ENCODE measurements at places on chromosomes 2 and 18. TPM values are rescaled to one million over a fixed set of nuclear protein-coding genes. Genes with fewer than 3 reads are reported as not detected.

DNA sequence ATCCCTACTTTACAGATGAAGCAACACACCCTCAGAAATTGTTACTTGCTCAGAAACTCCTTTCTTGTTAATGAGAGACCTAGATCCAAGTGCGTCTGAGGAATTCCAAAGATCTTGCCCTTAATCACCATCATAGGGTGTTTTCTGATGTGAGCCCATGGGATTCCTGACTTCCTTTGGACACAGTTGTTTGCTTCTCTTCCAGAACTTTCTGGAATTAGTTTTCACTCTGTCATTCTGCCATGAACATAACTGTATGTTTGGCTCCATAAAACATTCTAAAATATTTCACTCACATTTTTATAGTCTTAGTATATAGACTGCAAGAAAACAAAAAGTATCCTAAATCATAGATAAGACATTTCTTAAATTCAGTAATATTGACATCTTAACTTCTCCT is 593.9 kb upstream of the SOX11 start:
- no peak for DNase-seq

Gene LIMS4
- total RNA-seq = not detected

- DNase-seq = no peak
Measured at GRCh38 chr2:45532181-45532580, 78.9 kb downstream of the SRBD1 start.

Gene GKN1
- total RNA-seq = not detected

- no peak for DNase-seq
Measured at GRCh38 chr2:46615555-46615954, 136.2 kb downstream of the TMEM247 start.

Gene RGPD4
- total RNA-seq = not detected

Gene NOL4
- total RNA-seq = 0.23 TPM

DNA sequence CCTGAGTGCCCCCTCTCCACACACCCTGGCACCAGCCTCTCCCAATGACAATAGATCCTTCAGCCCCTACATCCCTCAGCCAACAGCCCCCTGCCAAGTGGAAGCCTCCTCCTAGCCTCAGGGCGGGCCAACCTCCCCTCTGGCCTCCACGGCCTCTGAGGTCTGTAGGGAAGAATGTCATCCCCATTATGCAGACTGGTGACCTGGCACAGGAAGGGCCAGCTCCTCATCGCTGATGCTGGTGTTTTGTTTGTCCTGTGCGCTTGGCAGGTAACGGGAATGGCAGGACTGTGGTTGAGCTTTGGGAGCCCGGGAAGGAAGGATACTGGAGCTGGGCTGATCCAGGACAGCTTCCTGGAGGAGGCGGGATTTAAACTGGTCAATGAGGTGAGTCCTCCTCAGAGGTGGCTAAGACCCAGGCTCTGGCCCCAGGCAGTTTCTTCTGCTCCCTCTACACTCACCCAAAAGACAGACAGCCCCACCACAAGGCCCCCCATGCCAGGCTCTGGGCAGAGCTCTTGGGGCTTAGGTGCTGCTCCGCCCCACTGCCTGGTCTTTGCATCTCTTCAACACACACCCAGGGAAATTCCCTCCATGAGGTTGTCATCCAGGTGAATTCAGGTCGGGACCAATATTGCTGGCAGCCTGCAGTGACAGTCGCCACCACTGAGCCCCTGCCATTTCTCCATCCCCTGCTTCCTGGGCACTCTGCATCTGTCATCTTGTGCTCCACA is 75.2 kb upstream of the SMAD7 start:
- DNase-seq = no peak

DNA sequence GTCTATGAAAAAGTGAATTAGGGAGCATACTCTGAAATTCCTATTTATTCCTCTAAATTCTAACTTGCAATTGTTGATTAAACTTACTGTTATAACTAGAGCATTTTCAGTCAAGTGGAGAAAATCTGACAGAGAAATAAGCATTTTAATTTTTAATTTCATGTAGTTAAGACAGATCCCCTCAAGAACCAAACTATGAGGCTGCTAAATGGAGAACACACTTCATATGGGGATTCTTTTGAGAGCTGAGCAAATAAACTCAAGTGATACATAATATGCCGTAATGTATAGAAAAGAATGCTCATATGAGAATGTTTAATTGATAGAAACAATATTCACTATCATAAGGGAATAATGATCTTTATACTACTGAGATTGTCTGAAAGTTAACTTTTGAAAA is 340.8 kb downstream of the ERBB4 start:
- no peak for DNase-seq

DNA sequence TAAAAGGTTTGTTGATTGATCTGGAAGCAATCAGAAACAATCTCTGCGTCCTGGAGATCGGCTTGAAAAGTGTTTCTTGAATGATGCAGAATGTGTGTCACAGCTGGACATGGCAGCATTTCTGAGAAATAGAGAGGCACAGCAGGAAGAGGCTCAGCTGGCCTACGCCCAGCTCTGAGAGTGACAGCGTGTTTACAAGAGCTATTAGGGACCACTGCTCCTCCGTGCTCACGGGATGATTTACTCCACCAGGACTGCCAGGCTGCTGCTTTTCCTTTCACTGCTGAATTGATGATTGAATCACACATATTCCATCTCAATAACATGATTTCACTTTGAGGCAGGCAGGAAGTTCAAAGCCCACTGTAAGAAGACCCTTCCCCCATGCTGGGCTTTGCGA is 62.8 kb downstream of the GALNT14 start:
- no peak for DNase-seq

- no peak for DNase-seq
Measured at GRCh38 chr2:25198209-25198525, 29.8 kb upstream of the POMC start.

Gene TRAK2
- total RNA-seq = 14.3 TPM

Gene DNAJC5G
- total RNA-seq = not detected

Gene PLGLB2
- total RNA-seq = 17.5 TPM

- DNase-seq = no peak
Measured at GRCh38 chr2:177582000-177582399, 189.4 kb downstream of the AGPS start.

DNA sequence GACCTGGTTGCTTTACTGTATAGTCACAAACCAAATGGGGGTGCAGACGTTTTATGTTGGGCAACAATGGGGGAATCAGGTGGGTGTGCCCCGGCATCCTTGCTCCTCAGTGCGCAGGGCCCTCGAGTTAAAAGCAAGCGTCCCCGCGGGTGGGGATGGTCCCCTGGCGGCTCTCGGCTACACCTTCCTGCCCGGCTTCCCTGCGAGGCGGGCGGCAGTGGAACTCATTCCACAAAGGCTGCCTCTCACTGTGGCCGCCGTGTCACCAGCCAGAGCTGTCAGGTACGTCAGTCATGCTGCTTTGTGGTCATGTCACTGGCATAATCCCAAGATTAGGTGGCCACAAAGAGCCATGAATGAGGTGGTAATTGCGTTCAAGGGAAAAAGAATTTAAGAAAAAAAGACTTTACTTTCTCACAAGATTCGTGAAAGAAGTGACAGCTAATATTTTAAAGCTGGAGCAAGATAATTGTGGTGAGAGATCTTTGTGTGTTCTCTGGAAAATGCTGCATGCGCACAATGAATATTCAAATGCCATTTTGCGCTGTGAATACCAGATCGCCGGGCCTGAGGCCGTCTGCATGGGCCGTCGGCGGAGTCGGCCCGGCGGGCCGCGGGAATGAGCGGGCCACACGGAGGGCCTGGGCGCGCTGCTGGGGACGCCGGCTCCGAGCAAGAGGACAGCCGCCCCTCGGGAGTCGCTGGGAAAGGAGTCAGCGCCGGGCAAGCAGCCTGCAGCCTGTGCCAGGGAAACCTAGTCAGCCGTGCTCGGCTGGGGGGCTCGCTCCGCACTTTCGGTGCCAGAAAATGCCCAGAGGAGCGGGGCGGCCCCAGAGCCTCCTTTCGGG is 82.3 kb upstream of the LDLRAD4 start:
- DNase-seq = no peak

Gene METTL8
- total RNA-seq = 35.8 TPM

Gene DCTN1
- 109 TPM for total RNA-seq

Gene SLC23A3
- total RNA-seq = 3.1 TPM

Gene TDRD15
- total RNA-seq = not detected

GRCh38 chr2:31764169-31764568 is 183.4 kb upstream of the SRD5A2 start:
- DNase-seq = no peak

- DNase-seq = no peak
Measured at GRCh38 chr2:71478806-71479205, 25.4 kb downstream of the DYSF start.

Gene CENPA
- 3.7 TPM for total RNA-seq

DNA sequence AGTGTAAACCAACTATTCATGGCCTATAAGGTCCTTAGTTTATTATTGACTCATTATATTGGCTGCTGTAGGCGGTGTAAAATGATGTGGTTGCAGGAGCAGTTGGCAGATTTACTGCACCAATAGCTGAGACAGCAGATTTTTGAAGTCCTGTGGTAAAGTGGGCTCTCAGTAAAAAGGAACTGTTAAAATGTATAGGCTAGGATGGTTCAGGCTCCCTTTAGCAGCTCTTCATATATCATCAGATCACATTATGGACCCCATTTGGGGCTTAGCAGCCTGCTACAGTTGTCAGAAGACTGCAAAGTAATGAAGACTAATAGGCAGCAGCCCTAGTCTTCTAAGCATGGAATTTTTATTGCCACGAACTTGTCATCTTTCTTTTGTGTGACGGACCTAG is 27.8 kb downstream of the MTX2 start:
- DNase-seq = no peak

GRCh38 chr2:62287899-62288880 is 92.3 kb downstream of the B3GNT2 start:
- peak; percentile 75 for DNase-seq

DNA sequence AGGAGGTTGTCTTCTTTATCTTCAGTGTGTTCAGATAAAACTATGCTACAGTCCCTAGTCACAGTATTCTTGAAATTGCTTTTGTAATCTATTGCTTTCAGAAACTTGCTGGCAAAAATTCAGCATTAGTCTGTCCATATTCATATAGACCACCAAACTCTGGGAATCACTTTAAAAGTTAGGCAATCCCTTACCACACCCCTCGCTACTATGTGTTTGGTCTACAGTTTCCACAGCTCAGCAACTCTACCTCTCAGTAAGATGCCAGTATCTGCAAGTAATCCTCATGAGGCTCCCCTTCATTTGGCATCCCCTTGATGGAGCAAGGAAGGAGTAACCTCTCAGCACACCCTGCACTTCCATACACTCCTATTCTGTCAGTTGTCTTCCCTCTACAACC is 1706.6 kb upstream of the CELF4 start:
- no peak for DNase-seq

DNA sequence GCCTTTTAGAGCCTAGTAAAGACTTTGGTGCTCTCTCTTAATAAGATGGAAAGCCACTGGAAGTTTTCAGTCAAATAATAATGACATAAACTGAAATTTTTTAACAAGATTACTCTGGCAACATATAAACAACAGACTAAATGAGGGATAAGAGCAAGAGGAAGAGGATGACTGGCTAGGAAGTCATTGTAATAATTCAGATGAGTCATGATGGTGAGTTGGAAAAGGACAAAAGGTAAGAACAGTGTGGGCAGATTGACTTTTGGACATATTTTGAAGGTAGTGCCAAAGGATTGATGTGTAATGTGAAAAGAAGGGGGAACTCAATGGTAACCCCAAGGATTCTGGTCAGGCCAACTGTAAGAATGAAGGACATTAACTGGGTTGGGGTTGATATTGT is 310.3 kb downstream of the NOL4 start:
- no peak for DNase-seq

GRCh38 chr2:186590759-186591505 is 1.1 kb downstream of the ITGAV start:
- DNase-seq = no peak

Gene IL36G
- 14.0 TPM for total RNA-seq

Gene RAB27B
- total RNA-seq = 32.8 TPM

DNA sequence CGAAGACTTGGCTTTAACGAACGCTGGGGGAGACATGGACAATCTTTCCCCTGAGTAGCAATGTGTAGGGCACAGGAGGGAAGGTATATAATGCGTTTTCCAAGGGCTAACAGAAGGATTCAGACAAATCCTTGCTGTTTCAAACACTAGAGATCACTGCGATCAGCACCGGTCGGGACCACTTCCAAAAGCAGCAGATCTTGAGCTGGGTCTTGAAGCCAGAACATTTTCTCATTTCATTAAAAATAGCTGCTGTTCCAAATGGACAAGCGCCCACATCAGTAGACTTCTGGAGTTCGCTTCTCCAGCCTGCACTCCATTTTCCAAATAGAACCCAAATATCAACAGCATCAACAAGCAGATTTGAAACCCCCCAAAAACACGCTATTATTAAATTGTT is 65.1 kb upstream of the MAPRE2 start:
- no peak for DNase-seq

DNA sequence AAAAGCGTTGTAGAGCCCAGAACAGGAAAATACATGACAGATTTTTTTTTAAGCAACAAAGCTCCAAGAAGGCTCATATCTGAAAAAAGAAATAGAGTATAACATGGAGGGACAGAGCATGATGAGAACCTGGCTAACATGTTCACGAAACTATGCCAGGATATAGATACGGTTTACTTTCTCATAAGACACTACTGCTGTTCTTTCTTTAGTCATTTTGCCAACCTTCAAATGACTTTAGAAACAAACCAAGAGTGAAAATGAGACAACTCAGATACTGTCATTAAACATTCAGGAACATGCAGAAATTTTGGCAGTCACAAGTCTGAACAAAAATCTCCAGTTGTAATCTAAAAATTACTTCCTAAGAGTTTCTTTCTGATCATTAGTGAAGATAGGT is 14.3 kb downstream of the LPIN2 start:
- no peak for DNase-seq

DNA sequence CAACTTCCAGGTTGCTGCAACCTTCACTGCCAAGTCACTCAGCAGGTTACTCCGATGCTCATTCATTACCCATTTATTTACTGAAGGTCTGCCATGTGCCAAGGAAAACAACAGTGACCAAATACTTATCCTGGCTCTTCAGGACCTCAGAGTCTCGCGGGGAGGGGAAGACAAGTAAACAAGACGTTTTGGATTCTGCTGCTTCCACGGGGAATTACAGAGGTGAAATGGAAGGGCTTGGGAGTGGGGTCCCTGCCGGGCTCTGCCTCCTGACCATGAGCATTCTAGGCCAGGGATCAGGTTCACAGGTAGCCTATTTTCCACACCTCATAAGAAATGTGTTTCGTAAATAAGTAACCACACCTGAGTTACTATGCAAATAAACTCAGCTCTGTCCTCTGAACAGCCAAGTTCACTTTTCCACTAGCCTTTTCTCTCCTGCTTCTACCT is 68.1 kb downstream of the CLHC1 start:
- DNase-seq = no peak

Gene IL1F10
- 0.80 TPM for total RNA-seq

DNA sequence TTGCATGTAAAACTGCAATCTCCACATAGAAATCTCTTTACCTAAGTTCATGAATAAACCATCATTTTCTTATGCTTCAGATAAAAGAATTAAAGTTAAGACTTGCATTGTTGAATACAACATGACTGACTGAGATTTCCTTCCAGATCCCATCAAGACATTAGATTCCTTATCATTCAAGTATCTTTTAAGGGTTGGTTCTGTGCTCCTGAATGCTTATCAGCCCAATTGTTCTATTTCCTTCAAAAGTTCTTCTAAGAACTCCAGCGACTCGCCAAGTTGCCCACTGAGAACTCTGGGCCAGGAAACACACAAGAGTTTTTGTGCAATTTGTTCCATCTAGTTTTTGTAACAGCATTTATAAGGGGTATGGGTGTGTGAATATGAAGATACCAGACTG is 120.3 kb downstream of the RBMS1 start:
- DNase-seq = no peak

- no peak for DNase-seq
Measured at GRCh38 chr2:157055660-157056199, 201.8 kb upstream of the GALNT5 start.
